ENCODE measurements at places on chromosomes 11 and 22. TPM values are rescaled to one million over a fixed set of nuclear protein-coding genes. Genes with fewer than 3 reads are reported as not detected.

GRCh38 chr11:86876716-86877234 is 76.4 kb downstream of the PRSS23 start:
- no peak for DNase-seq

DNA sequence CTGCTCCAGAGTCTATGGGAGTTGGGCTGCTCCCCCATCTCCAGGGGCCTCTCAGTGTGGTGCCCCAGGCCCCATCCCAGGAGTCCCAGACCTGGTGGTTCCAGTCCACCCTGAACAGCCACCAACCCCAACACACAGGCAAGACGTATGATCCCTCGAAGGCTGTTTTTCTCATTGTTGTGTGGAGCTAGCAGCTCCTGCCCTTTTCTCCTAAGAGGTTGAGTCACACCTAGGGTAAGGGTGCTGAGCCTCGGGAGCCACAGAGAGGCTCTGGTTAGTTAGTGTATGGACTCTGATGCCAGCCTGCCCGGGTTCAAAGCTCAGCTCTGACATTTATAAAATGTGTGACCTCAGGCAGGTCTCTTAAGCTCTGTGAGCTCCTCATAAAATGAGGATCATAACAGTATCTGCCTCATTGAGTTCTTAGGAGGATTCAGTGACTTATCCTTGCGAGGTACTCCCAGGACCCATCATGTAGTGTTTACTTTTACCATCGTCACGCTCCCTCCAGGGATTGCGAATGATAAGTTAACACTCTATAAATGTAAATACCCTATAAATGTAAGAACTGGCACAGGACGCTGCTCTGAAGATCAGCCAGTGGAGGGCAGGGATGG is 47.2 kb downstream of the FBLN1 start:
- no peak for DNase-seq

DNA sequence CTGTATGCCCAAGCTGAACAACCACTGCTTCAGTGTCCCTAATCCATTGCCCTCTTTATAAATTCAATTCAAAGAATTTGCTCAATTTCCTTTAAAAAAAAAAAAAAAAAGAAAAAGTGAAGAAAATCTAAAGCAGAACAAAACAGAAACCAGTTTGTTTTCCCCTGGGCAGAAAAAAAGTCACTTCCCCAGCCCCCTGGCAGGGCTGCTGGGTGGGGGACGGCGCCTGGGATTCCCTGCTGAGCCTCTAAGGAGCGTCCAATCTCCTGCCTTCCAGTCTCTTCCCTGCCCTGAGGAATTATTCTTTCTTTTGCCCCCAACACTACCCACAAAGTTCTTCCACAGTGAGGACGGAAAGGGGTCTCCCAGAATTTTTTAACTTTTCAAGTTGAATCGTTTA is 23.9 kb downstream of the DKK3 start:
- no peak for DNase-seq

DNA sequence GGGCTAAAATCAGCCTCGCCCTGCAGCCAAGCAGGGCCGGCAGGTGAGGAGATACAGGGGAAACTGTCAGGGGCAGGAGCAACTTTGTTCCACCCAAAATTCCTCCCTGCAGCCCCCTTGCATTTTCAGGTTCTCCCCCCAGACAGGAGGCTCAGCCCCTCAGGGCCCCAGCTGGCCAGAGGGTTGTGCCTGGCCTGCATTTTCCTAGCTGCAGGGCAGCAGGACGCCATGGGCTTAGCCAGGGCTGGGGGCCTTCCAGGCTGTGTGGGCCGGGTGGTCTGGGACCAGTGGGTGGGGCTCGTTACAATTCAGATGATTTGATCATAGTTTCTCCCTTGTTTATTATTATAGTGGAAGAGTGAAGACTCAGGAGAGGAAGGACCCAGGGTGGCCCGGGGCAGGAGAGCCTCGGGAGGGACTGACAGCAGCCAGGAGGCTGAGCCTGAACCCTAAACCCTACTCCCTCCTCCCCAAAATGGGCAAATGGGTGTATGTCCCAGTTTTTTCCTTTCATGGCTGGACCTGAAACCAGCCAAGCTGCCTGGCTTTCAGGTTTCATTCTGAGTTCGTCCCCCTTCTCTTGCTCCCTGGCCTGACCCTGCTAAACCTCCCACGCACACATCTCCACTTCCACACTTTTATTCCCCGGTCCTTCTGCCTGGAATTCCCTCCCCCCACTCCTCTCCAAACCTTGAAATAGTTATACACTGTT is 40.0 kb downstream of the AHNAK start:
- DNase-seq = no peak

GRCh38 chr11:78925387-78925786 is 350.7 kb upstream of the NARS2 start:
- DNase-seq = no peak

DNA sequence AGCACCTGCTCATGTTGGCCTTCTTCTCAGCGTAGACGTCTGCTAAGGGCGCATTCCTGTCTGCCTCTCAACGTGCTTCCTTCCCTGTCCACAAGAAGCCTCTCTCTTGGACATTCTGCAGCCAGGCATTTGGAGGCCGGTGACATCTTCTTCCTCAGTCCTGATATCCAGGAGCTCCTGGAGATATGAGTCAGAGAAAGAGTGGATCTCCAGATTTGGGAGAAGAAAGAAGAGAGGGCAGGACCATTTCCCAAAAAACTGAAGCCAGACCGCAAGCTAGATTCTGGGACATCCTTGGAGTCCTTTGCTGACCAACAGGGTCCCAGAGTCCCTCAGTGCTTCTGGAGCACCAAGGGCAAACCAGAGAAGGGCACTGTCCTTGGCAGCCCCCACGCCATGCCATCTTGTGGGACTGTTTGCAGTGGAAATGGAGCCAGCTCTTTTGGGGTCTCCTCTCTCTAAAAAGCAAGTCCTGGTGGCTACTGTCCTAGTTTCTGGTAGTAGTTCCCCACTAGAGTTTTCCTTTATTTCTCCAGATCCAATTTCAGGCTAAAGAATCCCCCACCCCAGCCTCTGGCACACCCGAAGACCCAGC is 36.1 kb upstream of the SYT13 start:
- DNase-seq = no peak

GRCh38 chr22:37557321-37558001 is 2.8 kb upstream of the CDC42EP1 start:
- no peak for DNase-seq

DNA sequence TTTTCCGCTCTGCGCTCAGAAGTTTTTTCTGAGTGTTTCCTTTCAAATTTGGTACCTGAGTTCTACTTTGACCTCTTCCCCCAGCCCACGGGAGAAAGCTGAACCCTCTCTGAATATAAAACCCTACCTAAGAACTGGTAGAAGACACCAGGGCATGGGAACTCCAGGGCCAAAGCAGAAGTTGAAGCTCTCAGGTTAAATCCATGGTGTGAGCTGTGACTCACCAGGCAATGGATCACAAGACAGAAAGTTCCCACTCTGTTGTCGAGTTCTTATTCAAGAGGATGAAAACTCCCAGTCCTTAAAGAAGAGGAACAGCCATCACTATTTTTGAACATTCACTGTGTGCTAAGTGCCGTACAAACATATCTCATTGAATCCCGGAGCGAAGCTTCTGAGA is 8.9 kb downstream of the TMEM218 start:
- DNase-seq = no peak

Gene SLC22A8
- not detected for total RNA-seq

Gene DKK3
- 23.9 TPM for total RNA-seq

Gene MMP10
- total RNA-seq = not detected

Gene C11orf16
- not detected for total RNA-seq

Gene FGF3
- not detected for total RNA-seq

Data from neural progenitor cell (in vitro differentiated cells).